MM.1S (cell line): ENCODE measurements at places on chromosomes 12 and 14.
A peak's percentile ranks its signal among the peaks of the same experiment; 100 is the strongest.

- DNase-seq: no peak
Measured at GRCh38 chr14:75615200-75615599, 36.8 kb downstream of the FLVCR2 start.

- DNase-seq: no peak
Measured at GRCh38 chr12:28568118-28568517, 377.9 kb downstream of the CCDC91 start.

DNA sequence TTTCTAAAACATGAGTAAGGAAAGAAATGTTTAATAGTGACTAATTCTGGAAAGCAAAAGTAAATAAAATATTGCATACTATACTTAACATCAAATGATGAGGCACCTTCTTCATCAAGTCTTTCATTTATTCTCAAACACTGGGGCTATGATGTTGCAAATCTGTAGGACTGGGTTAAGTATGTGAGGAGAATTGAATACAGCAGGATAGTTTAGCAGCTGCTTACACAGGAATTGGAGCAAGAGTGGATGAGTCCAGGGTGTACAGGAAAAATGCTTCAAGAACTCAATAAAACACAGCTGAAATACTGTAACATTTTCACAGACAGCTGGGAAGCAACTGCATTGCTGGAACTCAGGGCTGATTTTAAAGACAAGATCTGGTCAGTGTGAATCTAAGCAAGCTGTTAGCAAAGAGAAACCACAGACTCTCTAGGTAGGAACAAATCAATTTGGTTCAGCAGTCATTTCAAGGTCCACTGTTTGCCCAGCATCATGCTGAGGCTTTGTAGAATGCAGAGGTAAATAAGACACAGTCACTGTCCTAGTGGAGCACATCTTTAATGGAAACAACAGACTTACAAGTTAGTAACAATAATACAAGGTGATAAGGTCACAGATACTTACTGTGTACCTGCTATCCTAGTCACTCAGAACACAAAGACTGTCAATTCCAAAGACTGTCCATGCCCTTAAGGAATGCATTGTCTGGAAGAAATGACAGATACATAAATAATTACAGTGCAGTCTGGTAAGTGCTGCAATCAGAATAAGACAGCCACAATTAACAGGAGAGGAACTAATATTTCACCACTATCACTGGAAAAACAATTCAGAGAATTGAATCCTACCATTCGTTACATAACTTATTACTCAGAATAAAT, 96.8 kb upstream of the DACT1 start:
- no peak for DNase-seq

GRCh38 chr14:50010752-50011151, 105.6 kb downstream of the VCPKMT start:
- no peak for DNase-seq

DNA sequence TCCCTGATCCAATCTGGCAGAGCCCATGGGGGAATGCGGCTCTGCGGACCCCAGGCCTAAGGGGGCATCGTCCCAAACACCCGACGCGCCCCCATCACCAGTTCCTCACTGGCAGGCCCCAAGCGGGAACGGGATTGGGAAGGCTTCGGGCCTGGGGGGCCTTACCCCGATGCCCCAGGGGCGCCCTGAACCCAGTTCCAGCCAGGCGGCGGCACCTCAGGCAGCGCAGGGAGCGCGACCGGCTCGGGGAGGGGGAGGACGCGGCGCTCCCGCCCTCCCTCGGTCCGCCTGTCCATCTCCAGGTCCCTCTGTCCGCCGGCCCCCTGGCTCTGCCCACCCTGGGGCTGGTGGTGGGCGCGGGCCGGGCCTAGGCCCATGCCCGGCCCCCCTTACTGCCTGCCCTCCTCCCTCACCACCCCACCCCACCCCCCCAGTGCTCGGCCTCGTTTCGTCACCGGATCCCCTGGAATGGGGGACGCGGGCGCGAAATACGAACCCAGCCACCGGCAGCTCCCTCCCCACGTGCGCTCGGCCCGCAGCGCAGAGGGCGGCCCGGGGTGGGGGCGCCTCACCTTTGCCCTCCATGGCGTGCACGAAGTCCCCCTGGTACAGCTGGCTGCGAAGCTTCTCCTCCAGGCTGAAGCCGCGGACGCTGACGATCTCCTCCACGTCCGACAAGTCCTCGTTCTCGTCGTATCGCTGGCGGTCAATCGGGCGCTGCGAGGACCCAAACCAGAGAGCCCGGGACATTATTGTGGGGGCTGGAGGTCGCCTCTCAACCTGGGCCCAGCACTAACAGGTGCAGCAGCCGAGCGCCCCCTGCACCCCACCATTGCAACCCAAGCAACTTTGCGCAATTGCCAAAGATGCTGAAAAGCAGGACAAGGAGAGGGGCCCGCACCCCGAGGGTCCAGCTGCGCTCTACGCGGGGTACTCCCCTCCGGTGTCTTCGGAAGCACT, 2.3 kb downstream of the KDM2B start:
- DNase-seq: no peak

DNA sequence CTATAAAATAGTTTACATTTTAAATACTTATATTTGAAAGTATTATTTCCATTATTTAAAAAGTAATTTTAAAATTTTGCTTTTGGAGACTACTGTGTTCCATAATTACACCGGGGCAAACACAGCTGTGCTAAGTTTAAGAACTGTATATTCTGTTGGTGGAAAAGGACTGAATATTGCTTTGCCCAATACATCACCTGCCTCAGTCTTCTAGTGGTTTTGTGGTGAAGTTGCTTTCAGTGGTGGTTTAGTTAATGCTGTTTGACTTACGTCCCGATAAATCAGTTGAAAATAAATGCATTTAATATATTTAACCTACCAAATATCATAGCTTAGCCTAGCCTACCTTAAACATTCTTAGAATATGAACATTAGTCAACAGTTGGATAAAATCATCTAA, 23.4 kb downstream of the FBXO34 start:
- no peak for DNase-seq

DNA sequence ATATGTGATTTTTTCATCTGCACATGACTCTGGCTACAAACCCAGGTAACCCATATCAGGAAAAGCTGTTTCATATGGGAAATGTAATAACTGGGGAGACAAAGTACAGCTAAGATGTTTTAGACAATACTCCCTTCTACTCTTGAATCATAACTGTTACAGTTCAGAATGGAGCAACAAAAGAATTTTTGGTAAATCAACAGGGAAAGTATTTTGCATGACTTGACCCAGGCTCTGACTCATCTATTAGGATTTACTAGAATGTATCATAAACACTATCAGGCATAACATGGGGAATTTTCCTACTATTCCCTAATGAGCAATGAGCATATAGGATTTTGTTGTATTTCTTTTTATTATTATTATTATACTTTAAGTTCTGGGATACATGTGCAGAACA, 553.0 kb downstream of the SLC16A7 start:
- no peak for DNase-seq

DNA sequence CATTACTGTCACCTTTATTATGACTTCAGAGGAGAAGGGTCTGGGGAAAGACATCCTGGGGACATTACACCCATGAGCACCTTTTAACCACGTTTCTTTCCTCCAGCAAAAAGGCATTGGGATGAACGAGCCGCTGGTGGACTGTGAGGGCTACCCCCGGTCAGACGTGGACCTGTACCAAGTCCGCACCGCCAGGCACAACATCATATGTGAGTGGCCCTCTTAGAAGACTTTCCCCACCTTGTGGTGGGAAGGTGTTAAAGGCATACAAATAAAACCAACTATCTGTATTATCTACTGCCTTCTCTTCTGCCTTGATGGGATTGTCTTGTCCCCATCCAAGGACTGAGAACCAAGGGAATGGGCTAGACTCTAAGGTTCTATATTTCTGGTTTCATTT, 6.0 kb downstream of the PSMD9 start:
- no peak for DNase-seq

DNA sequence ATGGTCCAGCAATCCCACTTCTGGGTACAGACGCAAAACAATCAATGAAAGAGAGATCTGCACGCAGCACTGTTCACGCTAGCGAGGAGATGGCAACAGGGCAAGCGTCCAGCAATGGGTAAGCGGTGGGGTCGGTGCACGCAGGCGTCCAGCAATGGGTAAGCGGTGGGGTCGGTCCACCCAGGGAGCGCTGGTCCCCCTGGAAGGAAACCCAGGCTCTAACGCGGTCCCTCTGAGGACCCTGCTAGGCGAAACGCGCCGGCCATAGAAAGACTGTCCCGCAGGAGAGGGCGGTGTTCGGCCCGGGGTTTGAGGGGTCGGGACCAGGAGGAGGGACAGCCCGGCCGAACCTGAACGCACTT, 618 bp upstream of the PGAM5 start:
- DNase-seq: no peak

DNA sequence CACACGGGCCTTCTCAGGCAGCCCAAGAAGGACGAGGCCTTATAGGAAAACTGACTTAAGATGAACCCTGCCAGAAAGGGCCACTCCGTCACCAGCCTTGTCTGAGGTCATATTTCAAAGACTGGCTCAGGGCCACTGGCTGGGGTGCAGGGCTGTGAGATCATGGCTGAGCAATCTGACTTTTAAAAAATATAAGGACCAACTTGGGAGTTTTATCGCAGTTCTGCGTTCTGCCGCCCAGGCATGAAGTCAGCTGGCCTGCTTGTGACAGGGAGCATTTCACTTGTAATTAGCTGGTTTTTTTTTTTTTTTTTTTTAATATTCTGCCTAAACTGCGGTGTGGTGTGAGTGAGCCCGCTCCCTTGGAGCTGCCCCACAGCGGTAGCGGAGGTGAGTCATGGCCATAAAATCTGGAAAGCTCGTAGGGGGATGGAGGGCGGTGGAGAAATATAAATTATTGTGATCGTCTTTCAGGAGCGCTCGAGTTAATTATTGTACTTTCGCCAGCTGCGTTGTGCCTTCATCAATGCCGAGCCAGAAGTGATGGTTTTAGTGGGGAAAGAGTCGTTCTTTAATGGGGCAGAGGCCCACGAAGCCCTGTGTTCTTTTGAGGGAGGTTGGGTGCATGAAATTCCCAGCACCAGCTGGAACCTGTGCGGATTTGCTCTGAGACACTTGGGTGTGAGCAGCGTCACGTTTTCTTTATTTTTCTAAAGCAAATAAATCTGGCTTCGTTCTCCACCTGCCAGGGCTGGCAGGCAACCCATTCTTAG, 231.9 kb downstream of the C12orf75 start:
- no peak for DNase-seq

GRCh38 chr12:54364413-54364812, at the start of gene GPR84:
Gene GPR84 (minus strand): TSS chr12:54364486. CDS start chr12:54363851, 635 bp downstream.
- DNase-seq: peak; percentile 55

GRCh38 chr12:14873440-14874185, 12.0 kb downstream of the MGP start:
- peak; percentile 27 for DNase-seq
